ENCODE measurements at places on chromosomes 2 and 18.

- DNase-seq = no peak
Observed at GRCh38 chr2:197207106-197207505, 103.5 kb downstream of the ANKRD44 start.

GRCh38 chr2:68200157-68200787, 42.6 kb downstream of the PNO1 start:
- no peak for DNase-seq

- DNase-seq = no peak
Observed at GRCh38 chr2:231001036-231001435, 5.1 kb downstream of the SPATA3 start.

DNA sequence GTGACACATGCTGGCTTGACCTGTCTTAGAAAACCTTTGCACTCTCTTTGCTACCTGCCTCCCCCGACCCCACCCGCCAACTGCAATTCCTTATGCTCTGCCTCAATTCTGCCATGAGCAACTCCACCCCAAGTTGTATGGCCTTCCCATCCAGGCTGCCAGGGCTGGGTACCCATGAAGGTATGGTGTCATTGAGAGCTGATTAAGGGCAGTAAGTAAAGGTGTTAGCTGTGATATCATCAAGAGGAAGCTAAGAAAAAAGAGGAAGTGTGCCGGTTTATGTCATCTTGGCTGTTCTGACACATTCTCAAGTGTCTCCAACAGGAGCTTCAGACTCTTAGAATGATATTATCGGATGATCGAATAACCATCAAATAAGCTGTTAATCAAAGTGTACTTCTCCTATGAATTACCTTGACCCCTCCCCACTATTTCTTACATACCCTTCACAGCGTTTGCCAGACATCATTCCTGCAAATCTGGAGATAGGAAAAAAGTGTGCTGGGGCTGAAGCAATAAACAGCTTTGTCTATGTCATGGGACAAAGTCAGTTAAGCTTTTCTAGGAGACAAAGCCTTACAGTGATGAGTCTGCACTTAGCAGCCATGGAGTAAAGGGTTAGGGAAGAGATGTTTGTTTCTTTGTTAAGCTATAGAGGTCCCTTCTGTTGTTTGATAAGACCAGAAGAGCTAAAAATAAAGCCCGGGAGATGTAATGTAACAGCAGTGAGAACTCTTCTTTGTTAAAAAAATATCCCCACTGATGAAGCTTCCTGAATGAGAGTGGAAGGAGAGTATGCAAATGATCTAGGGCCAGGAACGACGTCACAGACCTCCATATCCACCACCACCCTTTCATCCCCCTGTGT, 40.4 kb upstream of the SMAD2 start:
- peak; percentile 68 for DNase-seq

- DNase-seq = no peak
Observed at GRCh38 chr2:160353166-160353565, 140.4 kb downstream of the RBMS1 start.

DNA sequence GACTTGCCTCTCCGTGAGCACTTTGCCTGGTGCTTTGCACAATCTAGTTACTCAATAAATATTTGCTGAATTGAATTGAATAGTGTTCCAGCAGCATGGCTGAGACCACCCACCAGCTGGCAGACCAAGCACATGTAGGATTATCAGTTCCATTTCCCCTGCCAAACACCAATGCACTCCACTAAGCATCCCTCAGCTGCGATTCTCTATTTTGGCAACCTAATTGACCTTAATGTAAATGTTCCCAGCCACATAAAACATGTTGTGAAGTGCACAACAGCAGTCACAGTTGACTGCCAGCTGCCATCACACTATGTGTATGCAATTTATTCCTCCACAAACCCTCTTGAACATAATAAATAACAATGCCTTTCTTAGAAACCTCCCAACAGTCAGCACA, 1879.4 kb upstream of the PIK3C3 start:
- no peak for DNase-seq

DNA sequence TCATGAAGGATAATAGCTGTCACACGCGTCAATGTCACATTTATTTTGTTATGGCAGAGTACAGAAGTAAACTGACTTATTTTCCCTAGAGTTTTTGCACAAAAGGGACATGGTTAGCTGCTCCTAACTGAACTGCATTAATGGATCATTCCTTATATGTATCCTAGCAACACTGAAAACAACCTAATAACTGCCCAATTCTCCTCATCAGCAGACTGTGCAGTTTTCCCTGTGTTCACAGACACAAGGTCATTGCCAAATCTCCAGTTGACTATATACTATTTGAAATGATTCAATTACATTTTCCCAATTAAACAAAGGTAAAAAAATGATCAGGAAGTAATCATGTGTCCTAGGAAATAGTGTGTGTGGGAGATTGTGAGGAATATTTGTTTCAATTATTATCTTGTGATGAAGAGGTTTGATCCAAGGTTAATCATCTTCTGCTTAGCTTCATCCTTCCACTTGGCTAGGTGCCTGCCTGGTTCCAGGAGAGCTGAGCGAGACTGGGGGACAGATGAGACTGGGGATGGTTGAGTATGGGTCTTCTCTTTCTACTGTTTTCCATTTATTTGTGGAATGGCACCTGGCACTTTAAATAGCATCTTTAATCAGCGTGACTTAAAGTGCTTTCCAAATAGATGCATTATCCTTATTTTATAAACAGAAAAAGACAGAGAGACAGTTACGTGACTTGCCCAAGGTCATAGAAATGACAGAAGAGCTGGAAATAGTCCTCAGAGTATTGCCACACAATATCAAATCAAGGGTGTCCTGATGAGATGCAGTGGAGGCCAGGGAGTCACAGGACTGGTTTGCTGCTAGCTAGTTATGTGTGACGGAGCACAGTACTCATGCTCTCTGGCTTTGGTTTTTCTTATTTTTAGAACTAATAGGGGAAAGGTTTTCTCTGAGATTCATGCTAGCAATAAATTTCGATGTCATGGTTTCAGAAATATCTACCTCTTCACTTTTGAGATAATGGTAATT, 335.6 kb downstream of the PIK3C3 start:
- no peak for DNase-seq

DNA sequence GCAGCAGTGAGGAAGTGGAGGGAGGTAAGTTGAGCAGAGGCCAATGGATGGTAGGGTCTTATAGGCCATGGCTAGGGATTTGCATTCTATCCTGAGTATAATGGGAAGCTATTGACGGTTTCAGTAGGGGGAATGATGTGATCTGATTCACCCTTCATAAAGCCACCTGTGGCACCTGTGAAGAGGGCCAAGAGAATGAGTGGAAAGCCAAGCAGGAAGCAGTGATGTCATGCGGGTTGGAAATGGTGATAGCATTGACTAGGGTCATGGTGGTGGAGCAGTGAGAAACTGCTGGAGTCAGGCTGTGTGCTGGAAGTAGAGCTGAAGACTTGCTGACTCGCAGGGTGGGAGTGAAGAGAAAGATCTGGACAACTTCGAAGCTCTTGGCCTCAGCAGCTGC, 111.7 kb downstream of the MARCHF4 start:
- no peak for DNase-seq

All from pons (tissue), 1 donor.